ENCODE measurements at places on chromosomes 11 and 22.
A peak's percentile ranks its signal among the peaks of the same experiment; 100 is the strongest.

DNA sequence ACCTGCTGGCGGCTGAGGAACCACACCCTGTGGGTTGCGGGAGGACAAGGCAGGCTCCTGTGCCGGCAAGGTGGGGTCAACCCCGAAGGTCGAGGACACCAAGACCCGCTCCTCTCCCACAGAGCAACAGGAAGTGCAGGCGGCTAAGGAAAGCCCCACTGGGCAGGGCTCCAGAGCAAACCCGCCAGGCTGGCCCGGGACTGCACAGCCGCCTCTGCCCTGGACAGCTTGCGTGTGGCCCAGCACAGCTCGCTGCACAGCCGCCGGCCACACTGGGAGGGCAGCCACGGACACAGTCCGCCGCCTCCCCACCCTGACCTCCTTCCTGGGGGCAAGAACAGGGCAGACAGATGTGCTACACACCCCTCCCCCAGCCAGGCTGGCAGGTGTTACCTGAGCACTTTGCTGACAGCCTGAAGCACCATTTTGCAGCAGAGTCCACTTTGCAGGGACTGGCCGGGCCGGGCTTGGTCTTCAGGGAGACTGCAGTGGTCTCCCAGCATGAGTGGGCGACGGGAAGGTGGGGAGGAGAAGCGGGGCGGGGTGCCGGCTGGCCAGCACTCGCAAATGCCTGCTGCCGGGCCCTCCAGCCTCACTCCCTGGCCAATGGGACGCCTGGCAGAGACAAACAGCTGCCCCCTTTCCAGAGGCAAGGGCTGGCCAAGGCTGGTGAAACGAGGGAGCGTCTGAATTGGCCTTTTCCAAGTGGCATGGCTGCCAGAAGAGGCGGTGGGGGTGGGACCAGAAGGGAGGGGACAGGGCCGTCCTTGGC lies at the start of gene MOB2:
MOB2 (minus strand) TSS at position 726 of the 772 bp plus-strand sequence; CDS start at position 503, 223 bp downstream.
- DNase-seq = peak; percentile 70

DNA sequence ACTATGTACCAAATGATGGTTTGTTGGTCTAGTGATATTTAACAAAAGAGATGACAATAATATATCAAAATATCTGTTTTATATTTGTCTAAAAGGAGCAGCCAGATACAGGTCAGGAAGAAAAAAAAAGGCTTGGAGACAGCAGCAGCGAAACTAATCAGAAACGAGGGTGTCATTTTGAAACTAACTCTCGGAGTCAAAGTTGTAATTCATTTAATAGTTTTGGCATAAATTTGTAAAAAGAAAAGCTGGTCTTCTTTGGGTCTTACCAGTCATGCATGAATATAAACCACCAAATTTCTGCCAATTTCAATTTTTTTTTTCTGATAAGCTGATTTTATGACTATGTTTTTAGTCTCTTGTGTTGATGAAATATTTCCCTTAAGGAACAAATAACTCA lies 25.5 kb downstream of the NPAT start:
- DNase-seq = peak; percentile 53

GRCh38 chr11:316031-316701 lies 2.3 kb downstream of the IFITM1 start:
- no peak for DNase-seq

GRCh38 chr11:6635082-6635932 lies 16.1 kb upstream of the TPP1 start:
- no peak for DNase-seq

DNA sequence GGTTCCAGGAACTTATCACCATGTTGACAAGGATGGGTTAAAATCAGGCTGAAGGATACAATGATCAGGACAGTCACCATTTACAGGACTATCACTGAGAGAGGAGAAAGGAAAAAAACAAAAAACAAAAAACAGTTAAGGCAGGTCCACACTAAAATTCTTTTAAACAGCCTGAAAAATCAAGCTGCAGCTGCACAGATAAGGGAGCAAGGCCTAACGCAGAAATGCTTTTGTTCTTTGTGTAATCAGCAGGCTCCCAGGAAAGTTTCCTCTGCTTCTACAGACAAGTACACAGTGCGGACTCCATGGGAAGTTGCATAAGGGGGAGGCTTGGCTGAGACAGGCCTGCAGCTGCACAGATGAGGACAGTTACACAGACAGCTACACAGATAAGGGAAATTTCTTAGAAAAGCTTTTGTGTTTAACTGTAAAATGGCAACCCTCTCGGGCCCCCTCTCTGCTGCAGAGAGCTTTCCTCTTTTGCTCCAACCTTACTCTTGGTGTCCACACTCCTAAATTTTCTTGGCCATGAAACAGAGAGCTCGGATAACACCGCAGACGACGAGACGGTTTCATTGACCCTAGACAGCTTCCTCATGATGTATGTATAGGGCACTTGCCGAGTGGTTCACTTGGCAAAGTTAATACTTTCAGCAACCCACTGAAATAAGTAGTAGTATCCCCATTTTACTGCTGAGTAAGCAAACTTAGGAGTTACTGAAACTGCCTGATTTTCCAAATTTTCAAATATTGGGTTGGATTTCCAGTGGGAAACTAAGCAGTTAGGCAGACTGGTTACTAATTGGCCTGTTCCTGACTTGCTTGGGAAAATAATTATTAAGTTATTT lies 45.5 kb downstream of the PIWIL3 start:
- DNase-seq = no peak

GRCh38 chr22:49007013-49007653 lies 820.5 kb downstream of the BRD1 start:
- no peak for DNase-seq

DNA sequence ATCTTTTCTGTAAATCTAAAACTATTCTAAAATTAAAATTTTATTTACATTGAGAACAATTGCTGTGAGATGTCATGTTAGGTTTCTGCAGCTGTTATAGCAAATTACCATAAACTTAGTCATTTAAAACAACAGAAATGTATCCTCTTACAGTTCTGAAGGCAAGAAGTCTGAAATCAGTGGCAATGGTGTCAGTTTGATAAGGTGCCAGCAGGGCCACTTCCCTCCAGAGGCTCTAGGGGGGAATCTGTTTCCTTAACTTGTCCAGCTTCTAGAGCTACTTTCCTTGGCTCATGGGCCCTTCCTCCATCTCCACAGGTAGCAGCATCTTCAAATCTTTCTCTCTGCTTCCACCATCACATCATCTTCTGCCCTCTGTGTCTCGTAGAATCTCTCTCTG lies 23.0 kb downstream of the MOGAT2 start:
- DNase-seq = no peak

GRCh38 chr22:20206709-20207215 lies 55.9 kb upstream of the CCDC188 start:
- no peak for DNase-seq

DNA sequence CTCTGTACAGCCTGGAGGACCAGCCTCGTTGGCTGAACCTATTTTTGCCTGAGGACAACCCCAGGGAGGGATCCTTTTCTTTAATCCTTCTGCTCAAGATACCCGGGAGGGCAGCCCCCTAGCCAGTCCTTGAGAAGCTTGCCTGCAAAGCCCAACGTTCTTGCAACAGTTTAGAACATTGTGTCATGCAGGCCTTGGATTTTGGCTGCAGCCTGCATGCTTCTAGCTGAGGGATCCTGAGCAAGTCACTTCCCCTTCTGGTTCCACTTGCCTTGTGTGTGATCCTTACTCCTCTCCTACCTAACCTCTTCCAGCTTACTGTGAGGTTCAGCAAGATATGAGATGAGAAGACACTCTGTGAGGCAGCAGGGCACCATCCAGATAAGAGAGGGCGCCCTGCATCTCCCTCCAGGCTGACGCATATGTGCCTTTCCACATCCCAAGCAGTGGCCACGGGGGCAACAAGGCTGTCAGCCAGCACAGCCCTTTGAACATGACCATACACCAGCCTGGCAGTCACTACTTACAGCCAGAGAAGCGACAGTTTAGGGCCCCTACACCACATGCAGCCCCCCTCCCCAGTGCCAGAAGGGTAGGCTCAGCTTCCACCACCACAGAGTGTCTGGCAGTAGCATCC lies 76.1 kb downstream of the C11orf58 start:
- DNase-seq = no peak

GRCh38 chr11:75959540-75959939 lies 144.5 kb downstream of the UVRAG start:
- no peak for DNase-seq

DNA sequence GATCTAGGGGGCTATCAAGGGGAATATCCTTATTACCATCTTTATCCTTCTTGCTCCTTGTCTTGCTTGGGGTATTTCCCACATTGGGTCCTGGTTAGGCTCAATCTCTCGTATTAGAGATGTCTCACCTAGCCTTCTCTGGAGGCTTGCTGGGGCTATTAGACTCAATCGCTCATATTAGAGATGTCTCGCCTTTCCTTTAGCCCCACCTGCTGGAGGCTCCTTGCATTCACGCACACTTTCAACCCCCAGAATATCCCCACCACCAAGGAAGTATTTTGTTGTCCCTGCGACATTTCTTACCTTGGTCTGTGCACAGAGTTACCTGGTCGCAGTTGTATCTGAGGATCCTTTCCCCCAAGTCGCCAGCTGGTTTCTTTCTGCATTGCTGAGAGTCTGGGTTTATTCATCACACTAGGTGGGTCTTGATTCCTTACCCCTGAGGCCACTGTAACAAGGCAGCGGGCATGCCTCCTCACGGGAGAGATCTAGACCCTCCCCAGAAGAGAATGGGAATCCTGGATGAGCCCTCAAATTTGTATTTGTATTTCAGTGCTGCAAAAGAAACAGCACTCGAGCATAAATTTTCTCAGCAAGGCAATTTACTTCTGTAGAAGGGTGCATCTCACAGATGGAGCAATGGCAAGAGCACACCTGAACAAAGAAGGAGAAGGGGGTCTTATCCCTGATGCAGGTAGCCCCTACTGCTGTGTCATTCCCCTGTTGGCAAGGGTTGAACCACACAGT lies 15.9 kb upstream of the HYLS1 start:
- no peak for DNase-seq

DNA sequence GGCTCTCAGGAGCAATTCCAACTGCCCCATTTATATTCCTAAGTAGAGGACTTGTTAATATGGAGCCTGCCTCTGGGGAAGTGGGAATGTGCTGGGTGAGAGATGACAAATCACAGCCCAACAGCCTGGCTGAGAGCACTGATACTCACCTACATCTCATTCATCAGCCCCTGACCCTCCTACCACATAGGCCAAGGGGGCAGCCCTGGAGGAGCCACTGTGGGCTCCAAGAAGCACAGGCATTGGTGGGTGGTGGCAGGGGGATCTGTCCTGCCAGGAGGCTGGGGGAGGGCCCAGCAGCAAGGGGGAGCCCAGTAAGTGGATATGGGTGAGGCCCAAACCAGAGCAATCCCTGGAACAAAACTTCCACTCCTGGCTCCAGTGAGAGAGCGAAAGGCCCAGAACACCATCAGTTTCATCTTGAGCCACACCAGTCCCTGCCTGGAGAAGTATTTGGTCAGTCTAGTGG lies 79.7 kb downstream of the BUD13 start:
- no peak for DNase-seq

DNA sequence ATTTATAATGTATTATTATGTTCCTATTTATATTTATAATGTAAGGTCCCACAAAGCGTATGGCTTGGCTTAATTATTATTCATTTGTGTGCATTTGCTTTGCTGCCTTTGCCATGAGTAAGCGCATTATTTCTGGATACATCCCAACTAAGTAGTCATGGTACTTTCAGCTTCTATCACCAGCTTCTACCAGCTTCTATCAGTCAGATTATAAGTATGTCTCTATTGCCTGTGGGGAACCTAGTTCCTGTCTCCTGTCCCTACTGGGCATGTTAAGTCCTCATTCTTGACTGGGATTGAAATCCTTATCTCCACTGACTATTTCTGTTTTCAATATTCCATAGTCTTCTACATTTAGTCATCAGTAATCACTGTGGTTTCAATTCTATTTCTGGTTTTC lies 33.5 kb upstream of the OR10W1 start:
- DNase-seq = no peak

GRCh38 chr11:14308114-14308896 lies 50.7 kb downstream of the RRAS2 start:
- peak; percentile 29 for DNase-seq

GRCh38 chr11:95699631-95700470 lies 89.7 kb downstream of the FAM76B start:
- no peak for DNase-seq

- DNase-seq = no peak
These were observed 280.7 kb downstream of the BRD1 start for GRCh38 chr22:49546811-49547585.

- DNase-seq = peak; percentile 93
These were observed at the start of gene PICK1 for GRCh38 chr22:38056969-38057891. TSS of gene PICK1 (plus strand) at chr22:38057404. CDS start at chr22:38057810, 406 bp downstream.

DNA sequence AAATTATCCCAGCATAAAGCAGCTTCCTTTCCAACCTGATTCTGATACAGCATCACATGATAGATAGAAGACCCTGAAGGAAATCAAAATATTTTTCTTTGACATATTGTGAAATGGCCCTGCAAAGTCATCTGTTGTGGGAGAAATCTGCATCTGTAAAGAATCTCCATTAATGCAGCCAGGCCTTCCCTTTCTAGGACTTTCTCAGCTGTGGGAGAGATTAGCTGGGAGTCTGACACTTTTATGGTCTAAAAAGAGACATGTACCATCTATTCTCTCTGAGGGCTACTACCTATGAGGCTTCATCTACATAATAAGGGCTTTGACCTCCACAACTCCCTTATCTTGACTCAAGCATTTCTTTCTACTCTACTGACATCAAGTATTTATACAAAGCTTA lies 238.1 kb downstream of the SWAP70 start:
- no peak for DNase-seq

DNA sequence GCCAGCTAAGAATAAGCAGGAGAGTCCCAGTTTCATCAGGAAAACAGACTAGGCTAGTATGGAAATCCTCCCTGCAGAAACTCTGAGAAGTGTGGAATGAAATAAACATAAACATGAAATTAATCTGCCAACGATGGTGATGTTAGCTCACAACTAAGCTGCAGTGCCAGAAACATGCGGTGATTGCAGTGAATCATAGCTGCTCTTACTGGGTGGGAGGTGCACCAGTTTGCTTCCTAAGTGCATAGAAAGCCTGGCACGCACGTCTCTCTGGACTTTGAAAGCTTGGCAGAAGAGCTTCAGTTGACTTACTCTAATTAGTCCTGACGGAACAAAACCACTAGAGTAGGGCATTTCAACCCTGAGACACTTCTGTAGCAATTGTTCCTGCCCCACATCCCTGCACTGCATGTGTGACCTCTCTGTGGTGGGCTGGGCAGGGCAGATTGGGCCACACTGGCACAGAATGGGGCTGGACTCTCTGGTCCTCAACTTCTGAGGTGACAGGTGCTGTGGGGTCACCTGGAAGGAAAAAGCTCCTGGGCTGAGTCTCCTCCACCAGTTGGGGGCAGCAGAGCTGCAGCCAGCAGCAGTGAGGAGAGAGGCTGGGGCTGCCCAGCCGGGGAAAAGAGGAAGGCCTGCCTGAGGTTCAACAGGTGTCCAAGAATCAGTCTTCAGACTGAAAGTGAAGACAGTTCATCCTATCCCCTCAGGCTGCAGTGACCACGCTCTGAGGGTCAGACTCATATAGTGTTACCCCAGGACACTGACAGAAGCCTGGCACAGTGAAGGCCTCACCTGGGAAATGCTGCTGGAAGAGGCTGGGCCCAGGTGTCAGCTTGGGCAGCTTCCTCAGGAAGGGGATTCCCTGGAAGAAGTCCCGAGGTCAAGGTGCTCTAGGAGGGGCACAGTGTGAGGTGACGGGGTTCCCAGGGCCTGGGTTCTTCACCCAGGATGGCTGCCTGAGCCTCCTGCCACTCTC lies 40.5 kb downstream of the GGTLC2 start:
- DNase-seq = peak; percentile 70

GRCh38 chr11:104163100-104164027 lies 583 bp downstream of the PDGFD start:
- DNase-seq = no peak
